Thyroid gland (tissue), 4 donors: ENCODE measurements at places on chromosomes 11 and 22. TPM values are rescaled to one million over a fixed set of nuclear protein-coding genes. Genes with fewer than 3 reads are reported as not detected.

DNA sequence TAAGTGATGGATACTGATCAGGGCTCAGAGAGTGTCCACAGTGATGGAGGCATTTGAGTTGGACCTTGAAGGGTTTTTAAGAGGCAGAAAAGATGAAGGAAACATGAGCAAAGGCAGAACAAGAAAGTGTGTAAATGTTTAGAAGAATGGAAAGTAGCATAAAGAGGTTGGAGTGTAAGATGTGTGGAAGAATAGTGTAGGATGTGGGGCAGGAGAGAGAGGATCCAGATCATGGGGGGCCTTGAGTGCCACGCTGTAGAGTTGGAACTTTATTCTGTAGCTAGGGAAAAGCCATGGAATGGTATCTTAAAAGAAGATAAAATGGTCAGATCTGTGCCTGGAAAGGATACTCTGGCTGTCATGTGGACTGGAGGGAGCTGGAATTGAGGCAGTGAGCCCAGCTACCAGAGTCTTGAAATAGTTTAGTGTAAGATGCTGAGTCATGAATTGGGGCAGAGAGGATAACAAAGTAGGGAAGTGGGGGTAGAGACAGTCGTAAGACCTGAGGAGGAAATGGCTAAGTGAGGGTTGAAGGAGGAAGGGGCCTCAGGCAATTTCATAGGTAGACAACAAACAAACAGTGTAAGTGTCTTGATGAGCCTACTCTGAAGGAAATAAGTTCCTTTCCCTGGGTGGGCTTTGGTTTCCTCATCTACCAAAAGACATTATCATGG is 6.7 kb downstream of the KCNE3 start:
- H3K4me1 ChIP-seq: peaks cover 5% of the 10 kb centered on the region
- no peak overlapping the region for H3K4me3 ChIP-seq
- H3K27ac ChIP-seq: no peak overlapping the region
- H3K27me3 ChIP-seq: no peaks in the 10 kb centered on the region
- no peaks in the 10 kb centered on the region for H3K36me3 ChIP-seq

- no peaks in the 10 kb centered on the region for H3K27me3 ChIP-seq
- DNase-seq: no peak
- H3K27ac ChIP-seq: no peak overlapping the region
- H3K4me3 ChIP-seq: no peak overlapping the region
- peaks cover 52% of the 10 kb centered on the region for H3K4me1 ChIP-seq
- no peaks in the 10 kb centered on the region for H3K36me3 ChIP-seq
Observed at GRCh38 chr11:43366677-43367076, 8.0 kb downstream of the TTC17 start.

MUC5B gene
- total RNA-seq: not detected

DNA sequence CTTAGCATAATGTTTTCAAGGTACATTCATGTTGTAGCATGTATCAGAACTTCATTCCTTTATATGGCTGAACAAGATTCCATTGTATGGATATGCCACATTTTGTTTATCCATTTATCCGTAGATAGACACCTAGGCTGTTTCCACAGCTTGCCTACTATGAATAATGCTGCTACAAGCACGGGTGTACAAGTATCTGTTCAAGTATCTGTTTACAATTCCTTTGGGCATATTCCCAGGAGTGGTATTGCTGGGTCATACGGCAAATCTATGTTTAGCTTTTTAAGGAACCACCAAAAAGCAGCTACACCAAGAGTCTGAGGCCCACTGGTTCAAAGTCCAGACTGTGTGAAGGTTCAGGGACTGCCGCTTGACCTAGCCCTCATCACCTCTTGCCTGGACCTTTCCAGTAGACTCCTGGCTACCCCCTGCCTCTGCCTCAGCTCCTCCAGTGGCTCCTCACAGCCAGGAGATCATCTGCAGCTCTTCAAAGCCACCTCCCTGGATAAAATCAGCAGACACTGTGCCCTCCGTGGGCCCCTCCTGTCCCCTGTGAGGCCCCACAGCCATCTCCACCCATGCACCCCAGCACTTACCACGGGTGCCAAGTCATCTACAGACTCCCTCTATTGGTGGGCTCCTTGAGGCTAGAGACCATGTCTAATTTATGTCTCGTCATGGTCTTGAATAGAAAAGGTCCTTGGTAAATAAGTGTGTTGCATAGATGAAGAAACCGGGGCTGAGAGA is 160.3 kb downstream of the MN1 start:
- peaks cover 3% of the 10 kb centered on the region for H3K27me3 ChIP-seq
- H3K4me3 ChIP-seq: no peak overlapping the region
- no peaks in the 10 kb centered on the region for H3K4me1 ChIP-seq
- DNase-seq: no peak

SCUBE1 gene
- 0.89 TPM for total RNA-seq

DNA sequence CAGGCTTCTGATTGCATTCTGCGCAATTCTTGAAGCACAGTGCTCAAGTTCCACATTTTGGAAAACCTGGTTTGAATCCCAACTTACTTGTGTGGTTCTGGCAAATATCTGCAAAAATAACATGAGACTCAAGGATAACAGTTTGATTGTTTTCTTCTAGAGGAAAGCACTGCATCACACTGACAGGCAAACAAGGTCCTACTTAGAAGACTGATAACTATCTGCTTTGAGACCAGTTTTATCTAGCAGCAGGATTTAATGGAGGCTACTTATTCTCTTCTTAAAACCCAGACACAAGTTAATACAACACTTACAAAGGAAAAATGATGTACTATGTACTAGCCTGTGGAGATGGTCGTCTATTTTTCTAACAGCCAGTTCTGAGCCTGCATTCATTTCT is 41.4 kb downstream of the RIC3 start:
- no peaks in the 10 kb centered on the region for H3K4me1 ChIP-seq
- DNase-seq: no peak
- H3K27ac ChIP-seq: no peak overlapping the region

LUZP2 gene
- total RNA-seq: not detected

MS4A3 gene
- not detected for total RNA-seq

DNA sequence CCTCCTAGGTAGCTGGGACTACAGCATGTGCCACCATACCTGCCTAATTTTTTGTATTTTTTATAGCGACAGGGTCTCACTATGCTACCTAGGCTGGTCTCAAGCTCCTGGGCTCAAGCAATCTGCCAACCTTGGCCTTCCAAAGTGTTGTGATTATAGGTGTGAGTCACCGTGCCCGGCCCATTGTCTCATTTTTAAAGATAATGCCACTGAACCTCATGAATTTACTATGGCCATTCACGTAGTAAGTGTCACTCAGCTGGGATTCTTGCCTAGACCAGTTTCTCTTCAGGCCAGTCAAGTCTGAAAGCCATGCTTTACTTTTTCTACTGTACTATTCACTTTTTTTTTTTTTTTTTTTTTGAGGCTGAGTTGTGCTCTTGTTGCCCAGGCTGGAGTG is 22.4 kb downstream of the DEPDC5 start:
- H3K36me3 ChIP-seq: peaks cover 23% of the 10 kb centered on the region
- no peak for DNase-seq
- H3K27ac ChIP-seq: no peak overlapping the region
- no peaks in the 10 kb centered on the region for H3K4me1 ChIP-seq
- no peaks in the 10 kb centered on the region for H3K27me3 ChIP-seq

CNIH2 gene
- total RNA-seq: not detected

ANKK1 gene
- total RNA-seq: 0.27 TPM

DNA sequence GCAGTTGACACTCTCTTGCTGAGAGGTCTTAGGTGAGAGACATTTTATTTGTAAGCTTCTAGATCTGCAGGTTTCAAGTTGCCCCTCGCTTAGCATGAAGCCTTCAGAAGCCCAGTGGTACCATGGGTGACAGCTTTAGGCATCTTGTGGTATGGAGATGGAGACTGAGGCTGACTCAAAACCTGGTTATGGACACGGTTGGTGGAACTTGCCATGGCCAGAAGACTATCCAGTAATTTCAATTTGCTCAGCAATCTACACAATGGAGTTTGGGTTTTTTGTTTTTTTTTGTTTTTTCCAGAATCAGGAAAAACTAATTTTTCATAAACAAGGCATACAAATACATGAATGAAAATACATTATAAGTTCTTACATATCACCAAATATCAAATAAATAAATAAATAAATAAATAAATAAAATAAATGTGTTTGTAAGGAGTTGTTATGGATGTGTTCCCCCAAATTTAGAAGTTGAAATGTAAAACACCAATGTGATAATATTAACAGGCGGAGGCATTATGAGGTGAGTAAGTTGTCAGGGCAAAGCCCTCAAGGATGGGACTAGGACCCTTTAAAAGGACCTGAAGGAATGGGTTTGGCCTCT is 22.6 kb downstream of the ETS1 start:
- DNase-seq: no peak
- no peak overlapping the region for H3K27ac ChIP-seq
- no peaks in the 10 kb centered on the region for H3K27me3 ChIP-seq
- H3K4me3 ChIP-seq: no peak overlapping the region
- no peaks in the 10 kb centered on the region for H3K4me1 ChIP-seq

GRCh38 chr11:96113193-96113681 is 189.3 kb upstream of the MTMR2 start:
- peak overlapping the region; percentile 27 for H3K27ac ChIP-seq
- H3K36me3 ChIP-seq: no peaks in the 10 kb centered on the region
- no peaks in the 10 kb centered on the region for H3K27me3 ChIP-seq
- no peak overlapping the region for H3K4me3 ChIP-seq
- no peak for DNase-seq

- H3K36me3 ChIP-seq: no peaks in the 10 kb centered on the region
- DNase-seq: no peak
- H3K4me3 ChIP-seq: no peak overlapping the region
- no peaks in the 10 kb centered on the region for H3K27me3 ChIP-seq
- no peak overlapping the region for H3K27ac ChIP-seq
- H3K4me1 ChIP-seq: no peaks in the 10 kb centered on the region
Observed at GRCh38 chr22:43840431-43840830, 21.9 kb downstream of the SULT4A1 start.

- H3K27ac ChIP-seq: no peak overlapping the region
- no peaks in the 10 kb centered on the region for H3K27me3 ChIP-seq
- H3K4me3 ChIP-seq: no peak overlapping the region
- DNase-seq: peak; percentile 71
Observed at GRCh38 chr11:46537537-46538295, 56.1 kb downstream of the AMBRA1 start.

DNA sequence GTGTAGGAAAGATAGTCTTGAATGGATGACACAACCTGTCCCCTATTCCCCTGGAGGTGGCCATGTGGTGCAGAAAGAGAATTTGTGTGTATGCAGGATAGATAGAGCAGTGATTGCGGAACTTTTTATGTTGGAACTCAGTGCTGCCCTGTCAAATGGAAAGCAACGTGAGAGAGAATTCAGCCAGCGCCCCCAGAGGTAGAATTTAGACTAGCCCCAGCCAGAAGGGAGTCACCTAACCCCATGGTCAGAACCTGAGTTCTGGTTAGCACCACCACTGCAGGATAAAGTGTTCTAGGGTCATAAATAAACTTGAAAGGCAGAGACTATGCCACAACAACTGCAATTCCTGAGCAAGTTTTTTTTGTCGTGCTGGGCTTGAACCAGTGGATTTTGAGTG is 152.9 kb upstream of the GRIA4 start:
- H3K4me3 ChIP-seq: no peak overlapping the region
- no peaks in the 10 kb centered on the region for H3K4me1 ChIP-seq
- DNase-seq: no peak
- no peaks in the 10 kb centered on the region for H3K27me3 ChIP-seq
- H3K27ac ChIP-seq: no peak overlapping the region
- H3K36me3 ChIP-seq: no peaks in the 10 kb centered on the region

GRCh38 chr22:22442928-22443709 is 65.4 kb downstream of the ZNF280B start:
- H3K4me1 ChIP-seq: no peaks in the 10 kb centered on the region
- H3K4me3 ChIP-seq: no peak overlapping the region
- DNase-seq: no peak

DNA sequence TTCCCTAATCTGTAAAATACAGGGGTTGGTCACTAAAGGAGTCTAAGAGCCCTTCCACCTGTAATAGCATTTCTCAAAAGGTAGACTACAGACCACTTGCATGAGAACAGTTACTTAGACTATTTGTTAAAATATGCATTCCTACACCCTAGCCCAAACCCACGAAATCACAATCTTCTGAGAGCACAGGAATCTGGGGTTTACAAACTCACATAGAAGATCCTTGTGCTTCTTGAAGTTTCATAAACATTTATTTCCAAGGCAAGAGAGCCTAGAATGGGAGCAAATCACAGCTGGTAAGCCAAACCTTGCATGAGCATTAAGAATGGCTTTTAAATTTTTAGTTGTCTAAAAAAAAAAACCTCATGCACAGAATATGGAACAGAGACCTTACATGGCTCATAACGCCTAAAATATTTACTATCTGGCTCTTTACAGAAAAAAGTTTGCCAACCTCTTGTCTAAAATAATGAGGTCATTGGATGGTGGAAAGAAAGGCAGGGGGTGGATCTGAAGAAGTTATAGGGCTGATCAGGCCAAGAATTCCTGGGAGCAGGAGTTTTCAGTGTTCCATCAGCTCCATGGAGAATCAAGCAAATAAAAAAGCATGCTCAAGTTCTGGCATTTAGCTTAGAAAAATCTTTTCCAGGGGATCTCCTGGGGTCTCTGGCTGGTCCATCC is 133.4 kb downstream of the CCDC34 start:
- no peaks in the 10 kb centered on the region for H3K36me3 ChIP-seq
- H3K27ac ChIP-seq: no peak overlapping the region
- H3K4me3 ChIP-seq: no peak overlapping the region
- no peak for DNase-seq
- no peaks in the 10 kb centered on the region for H3K27me3 ChIP-seq
